ENCODE measurements at places on chromosomes 3 and 15. TPM values are rescaled to one million over a fixed set of nuclear protein-coding genes. Genes with fewer than 3 reads are reported as not detected.

LMCD1 gene
- 2.3 TPM for total RNA-seq

RPL15 gene
- 2,154 TPM for total RNA-seq

ACKR4 gene
- 0.31 TPM for total RNA-seq

CCRL2 gene
- not detected for total RNA-seq

KBTBD13 gene
- not detected for total RNA-seq

ETV5 gene
- total RNA-seq, result 53.6 TPM

TRIM59 gene
- total RNA-seq, result 24.7 TPM

PLOD2 gene
- 22.9 TPM for total RNA-seq

ECE2 gene
- total RNA-seq, result not detected

RTP3 gene
- total RNA-seq, result not detected

EPHB1 gene
- total RNA-seq, result 0.17 TPM

WDR72 gene
- total RNA-seq, result not detected

All from foreskin keratinocyte (primary cell).